PC-9 (cell line): ENCODE measurements at places on chromosomes 5 and 9. TPM values are rescaled to one million over a fixed set of nuclear protein-coding genes. Genes with fewer than 3 reads are reported as not detected.

Gene CER1
- not detected in 2 replicates for total RNA-seq

Gene PCDHGB6
- total RNA-seq, result not detected in 2 replicates

DNA sequence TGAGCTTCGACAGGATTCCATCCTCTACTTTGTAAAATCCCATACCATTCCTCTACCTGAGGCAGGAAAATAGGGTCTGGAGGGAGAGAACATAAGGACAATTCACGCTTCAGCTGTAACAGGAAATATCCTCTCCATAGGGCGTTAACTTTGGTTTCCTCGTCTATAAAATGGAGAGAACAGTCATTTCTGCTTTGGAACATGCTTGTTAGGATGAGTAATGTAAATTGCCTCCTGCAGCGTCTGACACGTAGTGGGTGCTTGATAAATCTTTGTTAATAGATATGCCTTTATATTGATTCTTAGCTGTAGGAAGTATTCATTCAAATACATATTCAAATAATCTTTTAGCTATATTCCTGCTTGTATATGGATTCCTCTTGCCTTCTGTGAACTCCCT is 711 bp upstream of the SUB1 start:
- H3K27ac ChIP-seq, result no peak overlapping the region
- peak overlapping the region; percentile 84; the same call in 1 of the 2 replicates for H3K4me3 ChIP-seq
- H3K36me3 ChIP-seq, result peaks cover 15% of the 10 kb centered on the region
- no peak for DNase-seq

DNA sequence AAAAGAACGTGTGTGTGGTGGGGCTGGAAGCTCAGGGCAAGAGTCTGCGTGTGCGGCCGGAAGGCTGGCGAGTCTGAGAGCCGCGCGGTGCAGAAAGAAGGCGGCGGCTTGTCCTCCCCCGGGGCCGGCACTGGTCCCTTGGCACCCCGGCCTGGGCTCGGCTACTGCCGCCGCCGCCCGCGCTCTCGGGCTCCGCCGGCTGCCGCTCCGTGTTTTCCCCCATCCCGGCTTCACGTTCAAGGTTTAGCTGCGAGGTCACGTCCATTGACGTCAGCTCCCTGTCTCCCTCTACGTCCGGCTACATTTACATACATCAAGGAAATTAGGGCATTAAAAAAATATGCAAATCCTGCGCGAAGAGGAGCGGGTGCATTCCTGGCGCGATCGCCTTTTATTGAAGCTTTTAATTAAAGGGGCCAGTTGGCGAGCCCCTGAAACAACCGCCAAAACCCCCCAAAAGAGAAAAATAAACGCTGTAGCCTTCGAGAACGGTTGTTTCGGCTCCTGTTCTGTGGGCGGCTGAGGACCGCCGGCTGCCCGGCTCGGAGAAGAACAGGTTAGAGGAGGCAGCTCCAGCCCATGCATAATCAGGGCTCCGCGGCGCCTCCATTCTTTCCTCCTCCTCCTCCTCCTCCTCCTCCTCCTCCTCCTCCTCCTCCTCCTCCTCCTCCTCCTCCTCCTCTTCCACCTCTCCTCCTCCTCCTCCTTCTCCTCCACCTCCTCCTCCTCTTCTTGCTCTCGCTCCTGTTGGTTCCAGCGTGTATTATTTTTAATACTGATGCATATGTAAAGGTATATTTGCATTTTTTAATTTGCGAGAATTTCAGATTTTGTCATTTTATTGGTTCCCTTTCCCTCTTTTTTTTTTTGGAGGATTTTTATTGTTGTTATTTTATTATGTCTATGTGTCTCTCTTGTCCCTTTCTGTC is 207.0 kb downstream of the MEF2C start:
- peak overlapping the region; percentile 77 for H3K4me3 ChIP-seq
- H3K36me3 ChIP-seq, result no peaks in the 10 kb centered on the region
- peaks cover 10% of the 10 kb centered on the region for H3K4me1 ChIP-seq
- H3K27ac ChIP-seq, result peak overlapping the region; percentile 79
- no peaks in the 10 kb centered on the region for H3K27me3 ChIP-seq
